ENCODE measurements at places on chromosomes 12 and 14.
A peak's percentile ranks its signal among the peaks of the same experiment; 100 is the strongest.

DNA sequence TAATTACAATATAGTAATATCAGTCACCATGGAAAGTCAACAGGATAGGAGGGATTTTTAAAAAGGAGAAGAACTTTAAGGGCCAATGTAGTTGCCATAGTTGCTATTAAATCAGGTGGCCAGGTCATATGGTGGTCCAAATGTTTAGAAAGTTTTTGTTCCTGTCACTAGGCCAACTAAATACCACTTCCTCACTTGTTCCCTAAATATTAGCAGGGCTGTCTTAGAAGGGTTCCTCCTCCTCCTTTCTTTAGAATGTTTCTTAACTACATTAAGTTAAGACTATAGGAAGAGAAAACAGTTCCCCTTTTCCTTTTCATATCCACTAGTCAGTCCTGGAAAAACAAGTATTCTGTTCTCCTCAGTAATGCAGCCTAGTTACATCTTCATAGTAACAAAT lies 50.3 kb downstream of the MON2 start:
- no peak for DNase-seq

DNA sequence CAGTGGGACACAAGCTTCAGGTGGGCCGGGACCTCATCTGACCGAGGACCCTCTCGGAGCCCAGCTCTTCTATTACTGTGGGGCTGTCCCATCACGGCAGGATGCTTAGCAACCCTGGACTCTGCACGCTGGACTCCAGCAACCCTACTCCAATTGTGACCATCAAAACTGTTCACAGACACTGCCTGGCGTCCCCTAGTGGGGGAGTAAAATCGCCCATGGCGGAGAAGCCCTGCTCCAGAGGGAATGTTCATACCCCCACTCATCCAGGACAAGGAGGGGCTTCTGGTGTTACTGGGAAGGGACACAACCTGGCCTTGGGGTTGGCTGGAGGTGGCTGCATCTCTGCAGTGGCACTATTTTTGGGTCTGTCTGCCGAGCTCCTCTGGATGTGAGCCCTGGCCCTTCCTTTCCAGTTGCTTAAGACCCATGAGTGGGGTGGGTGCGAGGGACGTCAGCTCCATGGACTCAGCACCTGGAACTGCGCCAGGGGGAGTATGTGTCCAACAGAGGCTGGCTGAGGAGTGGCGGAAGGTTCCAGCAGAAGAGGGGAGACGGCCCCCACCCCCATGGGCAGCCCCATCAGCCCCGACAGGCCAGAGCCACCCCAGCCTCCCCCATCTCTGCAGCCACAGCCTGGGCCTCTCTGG lies 103.8 kb downstream of the RFLNA start:
- no peak for DNase-seq

GRCh38 chr14:93926873-93927799 lies at the start of gene FAM181A:
Gene FAM181A (plus strand): TSS chr14:93927344. CDS start chr14:93928286, 942 bp downstream.
- no peak for DNase-seq

DNA sequence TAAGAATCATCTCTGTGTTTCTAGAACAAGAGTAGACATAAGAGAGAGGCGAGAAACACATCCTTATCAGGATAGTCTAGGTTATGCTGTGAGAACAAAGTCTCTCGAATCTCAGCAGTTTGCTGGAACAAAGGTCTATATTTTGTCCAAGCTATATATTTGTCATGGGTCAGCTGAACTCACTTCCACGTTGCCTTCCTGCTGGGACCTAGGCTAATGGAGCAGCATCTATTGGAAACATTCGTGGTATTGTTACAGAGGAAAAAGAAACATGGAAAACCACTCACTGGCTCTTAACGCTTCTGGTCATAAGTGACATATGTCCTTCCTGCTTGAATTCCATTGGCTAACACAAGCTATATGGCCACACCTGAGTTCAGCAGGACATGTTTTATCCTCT lies 112.6 kb upstream of the DYRK2 start:
- no peak for DNase-seq

DNA sequence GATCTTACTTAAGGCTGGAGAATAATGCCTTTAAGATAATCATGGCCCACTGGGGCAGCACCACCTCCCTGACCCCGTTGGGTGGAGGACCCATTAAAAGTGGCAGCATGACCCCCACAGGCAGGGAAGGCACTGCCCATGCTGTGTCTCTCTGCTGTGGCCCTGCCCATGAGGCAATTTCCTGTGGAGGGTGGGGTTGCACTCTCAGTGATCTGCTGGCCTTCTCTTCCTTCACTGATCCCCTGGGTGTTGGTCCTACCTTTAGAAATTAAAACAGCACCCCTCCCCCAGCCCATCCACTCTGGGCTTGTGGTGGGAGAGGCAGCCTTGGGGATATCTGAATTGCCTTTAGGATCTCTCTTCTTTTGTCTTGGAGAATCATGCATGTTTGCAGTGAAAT lies 17.3 kb downstream of the KLRK1 start:
- no peak for DNase-seq

- DNase-seq, result no peak
Observed at GRCh38 chr14:51121096-51121495, 26.2 kb upstream of the TRIM9 start.

GRCh38 chr12:115873451-115874082 lies 403.9 kb downstream of the MED13L start:
- DNase-seq, result no peak

- no peak for DNase-seq
Observed at GRCh38 chr12:92000597-92000996, 145.0 kb downstream of the BTG1 start.

DNA sequence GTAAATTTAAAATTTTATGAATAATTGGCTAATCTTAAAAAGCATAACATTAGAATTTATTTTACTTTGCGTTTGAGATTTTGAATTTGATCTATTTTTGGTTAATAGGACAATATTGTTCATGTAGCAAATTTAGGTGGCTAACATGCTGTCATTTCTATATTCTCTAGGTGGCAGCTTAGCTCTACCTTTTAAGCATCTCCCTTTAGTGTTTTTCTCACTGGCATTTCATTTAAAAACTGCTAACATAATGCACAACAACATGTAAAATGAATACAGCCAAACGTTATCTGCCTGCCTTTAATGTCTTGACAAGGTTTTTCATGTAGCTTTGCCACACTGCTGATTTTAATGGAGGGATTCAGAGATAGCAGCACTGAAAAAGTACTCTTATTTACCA lies 272.4 kb upstream of the FBXO33 start:
- DNase-seq, result no peak

- no peak for DNase-seq
Observed at GRCh38 chr12:51962737-51963136, 11.2 kb downstream of the ACVR1B start.

DNA sequence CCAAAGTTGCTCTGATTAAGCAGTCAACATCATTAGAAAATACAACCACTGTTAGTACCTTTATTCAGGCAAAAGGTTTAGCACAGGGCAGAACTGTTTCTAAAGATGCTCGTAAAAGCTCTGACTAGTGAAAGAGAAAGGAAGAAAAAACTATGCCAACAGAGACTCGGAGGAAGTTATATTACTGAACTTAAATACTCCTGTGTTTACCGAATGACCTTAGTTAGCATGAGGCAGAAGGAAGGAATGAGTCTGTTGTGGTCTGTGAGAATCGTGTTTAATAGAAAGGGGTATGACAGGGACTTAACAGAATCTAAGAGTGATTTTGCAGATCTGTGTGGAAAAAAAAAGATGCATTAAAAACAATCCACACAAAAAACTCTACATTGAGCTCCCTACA lies 84.1 kb upstream of the OVCH1 start:
- DNase-seq, result peak; percentile 25

- DNase-seq, result no peak
Observed at GRCh38 chr12:19312637-19313036, 126.7 kb upstream of the AEBP2 start.

DNA sequence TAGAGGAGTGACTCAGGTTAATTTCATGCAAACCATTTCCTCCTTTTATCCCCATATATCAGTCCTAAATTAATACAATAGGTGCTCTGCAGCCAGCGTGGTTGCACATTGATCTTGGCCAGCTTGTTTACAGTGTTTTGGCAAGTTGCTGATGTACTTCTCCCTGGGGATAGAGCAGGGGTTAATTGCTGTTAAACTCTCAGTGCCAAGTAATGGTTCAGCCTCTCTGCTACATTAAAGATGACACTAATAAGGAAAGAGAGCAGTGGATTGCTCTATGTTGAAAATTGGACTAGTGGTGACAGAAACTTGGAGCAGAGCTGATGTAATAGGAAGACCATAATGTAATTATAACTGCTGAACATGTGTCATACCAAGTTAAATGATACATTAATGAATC lies 717.5 kb downstream of the RERGL start:
- no peak for DNase-seq

GRCh38 chr14:32345311-32345791 lies 16.3 kb downstream of the AKAP6 start:
- DNase-seq, result no peak

DNA sequence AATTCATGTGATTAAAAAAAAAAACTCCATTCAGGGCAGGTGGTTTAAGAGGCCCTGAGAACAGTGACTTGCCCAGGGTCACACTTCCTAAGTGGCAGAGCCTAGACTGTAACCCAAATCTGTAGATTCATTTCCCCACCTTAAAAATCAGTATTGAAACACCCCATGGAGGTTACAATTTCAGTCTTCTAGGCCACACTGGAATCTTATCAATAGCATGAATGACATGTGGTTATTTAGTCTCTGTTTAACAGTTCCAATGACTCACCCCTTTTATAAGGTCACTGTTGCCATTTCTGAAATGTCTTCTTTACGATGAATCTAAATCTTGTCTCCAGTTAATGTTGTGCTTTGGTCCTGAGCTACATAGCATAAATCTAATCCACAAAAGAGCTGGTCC lies 262.3 kb upstream of the GRIP1 start:
- DNase-seq, result no peak

- DNase-seq, result no peak
Observed at GRCh38 chr12:5374713-5375112, 57.2 kb upstream of the NTF3 start.

- DNase-seq, result no peak
Observed at GRCh38 chr14:100554082-100554677, 33.0 kb downstream of the BEGAIN start.

GRCh38 chr14:104317492-104317805 lies 179.1 kb downstream of the KIF26A start:
- DNase-seq, result no peak

DNA sequence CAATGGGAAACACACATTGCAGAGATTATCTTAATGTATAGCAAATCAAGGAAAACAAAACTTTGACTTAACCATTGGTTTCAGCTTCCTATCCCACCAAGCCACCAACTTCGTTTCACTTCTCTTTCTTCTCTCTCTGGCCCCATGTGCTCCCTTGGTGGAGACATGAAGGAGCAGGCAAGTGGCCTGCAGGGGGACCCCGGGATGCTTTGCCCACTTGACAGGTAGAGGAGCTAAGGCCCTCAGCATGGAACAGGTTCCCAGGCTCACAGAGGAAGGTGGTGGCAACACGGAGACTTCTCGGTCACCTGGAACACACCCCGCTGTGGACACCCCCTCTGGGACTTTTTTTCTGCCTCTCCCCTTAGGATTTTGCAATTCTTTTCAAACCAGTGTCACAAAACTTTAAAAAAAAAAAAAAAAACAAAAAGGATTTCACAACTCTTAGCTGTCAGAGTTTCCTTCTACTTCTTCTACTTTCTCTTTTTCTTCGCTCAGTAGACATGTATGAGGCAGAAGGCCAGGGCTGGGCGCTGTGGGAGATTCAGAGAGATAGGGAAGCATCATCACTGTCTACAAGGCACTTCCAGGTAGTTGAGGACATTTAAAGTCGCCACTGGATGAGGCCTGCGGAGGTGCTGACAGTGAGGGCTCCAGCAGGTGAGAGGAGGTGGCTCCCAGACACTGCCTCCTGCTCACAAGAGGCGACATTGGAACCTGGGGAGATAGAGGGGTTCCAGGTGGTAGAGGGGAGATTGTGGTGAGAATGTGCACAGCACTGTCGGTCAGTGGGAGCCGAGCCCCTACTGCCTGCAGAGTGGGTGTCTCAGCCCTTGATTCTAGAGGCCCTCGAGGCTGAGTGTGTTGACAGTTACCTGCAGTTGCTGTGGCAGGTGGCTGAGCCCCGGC lies 119.6 kb downstream of the GCH1 start:
- DNase-seq, result no peak

GRCh38 chr12:20426191-20426590 lies 57.9 kb downstream of the PDE3A start:
- DNase-seq, result peak; percentile 59

DNA sequence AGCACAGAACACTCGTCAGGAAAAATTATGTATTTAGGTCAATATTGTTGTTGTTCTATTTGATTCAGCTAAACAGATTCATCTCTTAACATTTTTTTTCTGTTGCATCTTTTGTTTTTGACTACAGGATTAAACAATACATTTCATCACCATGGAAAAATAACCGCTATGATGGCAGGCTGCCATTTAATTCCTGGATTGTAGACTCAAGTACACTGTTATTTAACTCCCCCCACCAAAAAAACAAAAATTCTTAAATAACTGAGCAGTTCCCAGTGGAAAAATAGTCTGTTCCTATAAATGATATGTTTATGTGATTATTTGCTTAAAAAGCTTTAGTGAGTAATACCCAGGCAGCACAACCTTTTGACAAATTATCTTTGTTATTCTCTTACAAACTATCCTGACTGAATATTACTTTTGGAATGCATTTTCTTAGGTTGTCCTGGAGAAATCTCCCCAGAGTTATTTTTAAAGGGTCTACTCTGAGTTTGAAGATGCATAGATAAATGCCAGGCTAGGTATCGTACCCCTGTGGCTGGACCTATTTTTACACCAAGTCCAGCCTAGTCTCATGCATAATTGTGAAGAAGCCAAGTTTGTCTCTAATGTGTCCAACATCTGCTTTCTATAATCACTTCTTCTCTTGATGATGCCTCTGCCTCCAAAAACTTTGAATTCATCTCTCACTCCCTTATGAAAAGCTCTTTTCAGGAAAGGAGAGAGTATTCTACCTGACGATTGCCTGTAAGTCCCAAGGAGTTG lies 3.7 kb downstream of the KERA start:
- peak; percentile 89 for DNase-seq

DNA sequence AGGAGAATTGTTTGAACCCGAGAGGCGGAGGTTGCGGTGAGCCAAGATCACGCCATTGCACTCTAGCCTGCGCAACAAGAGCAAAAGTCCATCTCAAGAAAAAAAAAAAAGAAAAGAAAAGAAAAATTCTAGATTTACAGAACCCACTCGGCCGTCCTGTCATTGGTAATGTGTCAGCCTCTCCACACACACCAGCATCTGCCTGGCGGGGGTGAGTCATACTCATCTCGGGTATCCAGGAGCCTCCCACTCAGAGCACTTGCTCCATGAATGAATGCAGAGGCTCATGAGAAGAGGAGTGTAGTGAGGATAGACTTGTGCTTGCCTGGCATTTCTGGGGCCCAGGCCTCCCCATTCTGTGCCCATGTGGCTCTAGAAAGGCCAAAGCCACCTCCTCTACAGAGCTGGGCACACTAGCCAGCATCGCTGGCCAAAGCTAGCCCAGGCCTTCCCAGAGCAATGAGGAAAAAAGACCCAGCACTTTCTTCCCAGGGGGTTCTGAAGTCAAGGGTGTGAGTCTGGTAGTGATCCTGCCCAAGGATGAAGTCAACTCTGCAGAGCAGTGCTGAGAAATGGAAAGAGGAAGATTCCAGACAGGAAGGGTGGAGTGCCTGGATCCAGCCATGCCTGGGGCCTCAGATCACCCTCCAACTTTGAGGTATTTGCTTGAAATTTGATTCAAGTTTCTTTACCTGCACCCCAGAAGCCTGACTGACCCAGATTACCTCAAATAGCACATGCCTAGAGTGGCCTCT lies 31.2 kb upstream of the KLC1 start:
- DNase-seq, result peak; percentile 80

- DNase-seq, result no peak
Observed at GRCh38 chr14:23121361-23121771, 2.3 kb upstream of the CEBPE start.
